Right atrium auricular region (tissue), 2 donors: ENCODE measurements at places on chromosomes 2 and 18. TPM values are rescaled to one million over a fixed set of nuclear protein-coding genes. Genes with fewer than 3 reads are reported as not detected.

- no peak for DNase-seq
Observed at GRCh38 chr2:43088143-43089073, 138.0 kb downstream of the ZFP36L2 start.

PROM2 gene
- total RNA-seq = 0.11 TPM

PRKAG3 gene
- not detected for total RNA-seq

MC4R gene
- total RNA-seq = not detected

GRCh38 chr2:82913566-82913965 is 1545.5 kb downstream of the SUCLG1 start:
- DNase-seq = no peak

GRCh38 chr2:229118927-229119326 is 152.2 kb downstream of the PID1 start:
- no peak for DNase-seq

DNA sequence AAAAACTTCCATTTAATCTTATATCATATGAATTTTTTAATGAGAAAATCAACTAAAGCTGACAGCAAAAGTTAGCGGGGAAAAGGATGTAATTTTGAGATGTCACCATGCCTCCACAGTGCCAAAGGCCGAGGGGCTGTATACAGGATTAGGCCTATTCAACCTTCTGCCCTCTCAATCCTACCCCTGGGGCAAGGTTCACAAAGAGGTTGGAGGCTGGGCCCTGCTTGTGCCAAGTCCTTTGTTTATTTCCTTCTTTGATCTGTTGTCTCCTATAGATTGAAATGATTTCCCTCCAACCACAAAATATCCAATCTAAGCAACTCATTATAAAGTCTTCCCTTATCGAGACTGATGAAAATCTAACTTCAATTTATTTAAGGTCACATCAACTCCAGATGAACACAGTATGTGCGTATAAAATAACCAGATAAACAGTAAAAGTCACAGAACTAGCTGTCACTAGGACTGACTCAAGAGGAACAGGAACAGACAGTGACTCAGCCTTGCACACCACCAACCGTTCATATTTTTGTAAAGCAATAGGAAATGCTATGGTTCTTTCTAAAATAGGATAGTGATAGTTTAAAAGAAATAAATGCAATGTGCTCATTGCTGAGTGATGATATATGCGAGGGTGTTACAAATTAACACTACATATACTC is 95.8 kb downstream of the SLC25A12 start:
- DNase-seq = no peak

GRCh38 chr2:68426848-68427579 is 40.1 kb downstream of the FBXO48 start:
- no peak for DNase-seq

- no peak for DNase-seq
Observed at GRCh38 chr2:3712831-3713503, 9.6 kb downstream of the DCDC2C start.

PTGR3 gene
- 33.9 TPM for total RNA-seq

DNA sequence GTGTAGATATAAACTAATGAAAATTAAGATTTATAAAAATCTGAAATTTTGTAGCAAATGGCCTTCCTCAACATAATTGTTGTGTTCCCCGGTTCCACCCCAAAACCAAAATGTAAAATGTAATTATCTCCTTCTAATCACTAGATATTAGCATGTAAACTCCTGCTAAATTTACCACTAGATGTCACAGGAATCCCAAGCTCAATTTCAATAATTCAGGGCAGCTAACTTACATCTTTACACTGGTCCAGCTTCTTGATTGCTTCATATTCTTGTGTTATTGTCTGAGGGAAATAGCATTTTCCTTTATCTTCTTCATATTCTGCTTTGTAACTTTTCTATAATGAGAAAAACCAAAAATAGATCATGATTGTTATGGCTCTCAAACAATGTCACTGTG is 42.6 kb downstream of the NEB start:
- DNase-seq = no peak

GRCh38 chr2:84029903-84030575 is 429.0 kb downstream of the SUCLG1 start:
- DNase-seq = no peak

DNA sequence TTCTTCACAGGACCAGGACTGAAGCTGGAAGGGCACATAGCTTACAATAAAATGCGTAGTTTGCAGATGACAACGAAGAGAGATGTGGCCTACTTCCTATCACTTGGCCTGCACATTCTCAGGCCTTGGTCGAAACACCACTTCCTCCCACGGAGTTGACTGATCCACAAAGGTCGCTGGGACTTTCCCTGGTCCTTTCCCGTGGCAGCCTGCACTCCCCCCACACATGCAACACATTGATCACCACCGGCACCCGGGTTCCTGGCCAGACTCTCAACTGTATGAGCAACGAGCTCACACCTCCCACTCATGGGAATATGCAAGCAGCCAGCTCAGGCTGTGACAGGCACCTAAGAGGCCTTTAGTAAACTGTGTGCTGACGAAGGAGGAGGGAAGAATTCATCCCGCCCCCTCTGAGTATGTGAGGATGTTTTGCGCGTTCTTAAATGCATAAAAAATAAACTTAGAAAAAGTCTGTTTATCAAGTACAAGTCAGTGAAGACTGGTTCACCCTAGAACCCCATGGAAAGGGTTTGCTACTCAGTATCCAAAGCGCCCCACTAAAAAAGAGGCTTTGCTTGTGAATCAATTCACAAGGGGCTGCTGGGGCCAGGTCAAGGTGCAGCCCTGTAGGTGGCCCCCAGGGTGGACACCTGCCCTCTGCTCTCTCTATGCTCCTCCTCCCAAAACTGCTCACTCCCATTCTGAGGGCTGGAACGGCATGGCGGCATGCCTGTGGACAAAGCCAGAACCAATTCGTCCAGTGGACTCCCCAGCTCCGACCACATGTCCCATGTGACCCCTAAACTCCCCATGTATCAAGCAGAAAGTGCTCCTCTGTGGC is 154.3 kb downstream of the EIPR1 start:
- no peak for DNase-seq

GRCh38 chr2:120765678-120766469 is 30.2 kb downstream of the GLI2 start:
- peak; percentile 95 for DNase-seq

DNA sequence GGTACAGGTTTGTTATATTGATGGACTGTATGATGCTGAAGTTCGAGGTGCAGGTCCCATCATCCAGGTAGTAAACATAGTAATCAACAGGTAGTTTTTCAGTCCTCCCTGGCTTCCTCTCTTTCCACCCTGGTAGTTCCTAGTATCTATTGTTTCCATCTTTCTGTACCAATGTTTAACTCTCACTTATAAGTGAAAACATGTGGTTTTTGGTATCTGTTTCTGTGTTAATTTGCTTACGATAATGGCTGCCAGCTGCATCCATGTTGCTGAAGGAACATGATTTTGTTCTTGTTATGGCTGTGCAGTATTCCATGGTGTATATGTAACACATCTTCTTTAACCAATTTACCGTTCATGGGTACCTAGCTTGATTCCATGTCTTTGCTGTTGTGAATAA is 69.6 kb upstream of the LRRTM1 start:
- DNase-seq = no peak

- DNase-seq = no peak
Observed at GRCh38 chr2:212580117-212580516, 41.5 kb upstream of the ERBB4 start.

ALPI gene
- total RNA-seq = not detected

DNA sequence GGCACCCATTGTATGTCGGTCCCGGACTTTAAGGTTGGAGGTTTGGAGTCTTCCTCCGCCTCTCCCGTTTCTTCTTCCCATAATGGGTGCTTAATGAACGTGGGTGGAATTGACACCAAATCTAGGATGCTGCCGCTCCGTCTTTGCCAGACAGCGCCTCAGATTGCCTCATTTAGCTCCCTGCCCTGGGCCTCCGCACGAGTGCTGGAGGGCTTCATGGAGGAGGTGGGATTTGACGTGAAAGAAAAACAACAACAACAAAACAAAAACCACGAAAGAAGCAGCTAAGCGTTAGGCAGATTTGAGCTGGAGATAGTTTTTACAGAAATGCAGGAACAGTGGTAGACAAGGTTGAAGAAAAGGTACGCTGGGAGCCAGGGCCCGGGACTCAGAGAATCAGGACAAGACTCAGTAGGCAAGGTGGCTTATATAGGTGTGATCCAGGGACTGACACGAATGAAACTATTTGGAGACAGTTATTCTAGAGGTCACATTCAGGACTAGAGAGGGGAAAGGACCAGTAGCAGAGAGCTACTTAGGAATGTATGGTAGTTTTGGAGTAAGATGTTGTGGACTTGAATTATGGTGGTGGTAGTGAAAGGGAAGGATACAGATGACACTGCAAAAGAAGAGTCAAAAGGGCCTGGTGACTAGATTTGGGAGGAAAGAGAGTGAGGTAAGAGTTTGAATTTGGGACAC is 605 bp downstream of the ZNF2 start:
- no peak for DNase-seq

DNA sequence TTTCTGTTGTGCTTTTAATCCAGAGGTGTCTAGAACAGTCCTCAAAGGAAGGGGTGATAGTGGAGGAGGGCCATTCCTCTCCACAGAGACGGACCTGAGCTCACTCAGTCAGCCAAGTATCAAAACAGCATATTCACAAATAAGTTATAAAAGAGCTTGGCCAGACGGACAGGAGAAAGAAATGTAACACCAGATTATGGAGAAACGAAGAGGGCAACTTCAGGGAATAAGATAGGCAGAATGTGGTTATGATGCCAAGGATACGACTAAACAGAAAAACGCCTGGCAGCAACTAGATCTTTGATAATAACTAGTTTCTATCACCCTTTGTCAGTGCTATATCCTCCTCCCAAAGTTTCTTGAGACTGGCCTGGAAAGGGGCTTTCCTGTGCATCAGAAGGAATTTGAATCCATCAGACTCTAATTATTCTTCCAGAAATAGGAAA is 42.5 kb downstream of the MAP4K3 start:
- no peak for DNase-seq

DNA sequence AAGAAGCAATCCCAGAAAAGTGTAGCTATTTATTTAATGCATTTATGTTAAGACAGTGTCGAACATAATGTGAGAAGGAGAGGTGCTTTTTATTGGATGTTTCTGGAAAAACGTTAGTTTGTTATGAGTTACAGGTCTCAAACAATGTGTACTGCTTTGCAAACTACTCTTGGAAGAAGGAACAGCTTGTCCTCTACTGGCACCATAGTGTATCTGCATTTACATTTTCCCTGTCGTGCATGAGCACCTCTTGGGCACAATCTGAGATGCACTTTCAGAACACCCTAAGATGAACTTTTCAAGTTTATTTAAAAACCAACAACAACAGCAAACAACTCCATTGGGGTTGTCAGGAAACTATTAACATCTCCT is 22.8 kb downstream of the CCNYL1 start:
- DNase-seq = no peak

SPC25 gene
- total RNA-seq = not detected

CYP27C1 gene
- total RNA-seq = 0.24 TPM

LOXHD1 gene
- 0.11 TPM for total RNA-seq

GRCh38 chr2:88069117-88069516 is 1.5 kb downstream of the SMYD1 start:
- peak; percentile 23 for DNase-seq

DNA sequence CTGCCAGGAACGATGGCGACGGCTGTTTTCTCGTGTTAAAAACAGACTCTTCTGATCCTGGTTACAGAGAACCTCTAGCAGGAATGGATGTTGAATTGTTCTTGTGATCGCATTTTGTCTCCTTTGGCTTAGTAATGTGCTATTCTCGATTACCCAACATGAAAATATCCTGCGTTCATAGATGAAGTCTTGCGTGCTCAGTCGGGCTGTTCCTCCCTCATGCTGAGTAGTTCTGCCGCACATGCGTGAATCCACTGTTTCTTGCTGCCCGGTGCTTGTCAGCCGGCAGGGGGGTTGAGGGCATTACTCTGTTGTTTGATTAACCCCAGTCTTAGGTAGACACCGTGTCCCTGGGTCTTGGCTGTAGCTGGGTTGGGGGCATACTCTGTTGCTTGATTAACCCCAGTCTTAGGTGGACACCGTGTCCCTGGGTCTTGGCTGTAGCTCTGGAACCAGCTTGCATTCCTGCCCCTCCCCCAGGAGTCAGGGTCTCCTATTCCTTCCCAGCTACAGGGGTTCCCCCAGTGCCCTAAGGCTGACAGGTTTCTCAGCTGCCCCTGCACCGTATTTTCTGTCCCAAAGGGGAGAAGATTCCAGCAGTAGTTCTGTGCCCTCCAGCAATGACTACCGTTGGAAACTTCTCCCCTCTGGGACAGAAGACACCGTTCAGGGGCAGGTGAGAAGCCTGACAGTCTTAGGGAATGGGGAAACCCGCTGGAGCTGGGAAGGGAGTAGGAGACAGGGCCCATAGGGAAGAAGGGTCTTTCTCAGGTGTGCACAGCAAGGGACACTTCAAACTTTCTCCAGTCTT is 22.1 kb upstream of the ASB1 start:
- no peak for DNase-seq

DNA sequence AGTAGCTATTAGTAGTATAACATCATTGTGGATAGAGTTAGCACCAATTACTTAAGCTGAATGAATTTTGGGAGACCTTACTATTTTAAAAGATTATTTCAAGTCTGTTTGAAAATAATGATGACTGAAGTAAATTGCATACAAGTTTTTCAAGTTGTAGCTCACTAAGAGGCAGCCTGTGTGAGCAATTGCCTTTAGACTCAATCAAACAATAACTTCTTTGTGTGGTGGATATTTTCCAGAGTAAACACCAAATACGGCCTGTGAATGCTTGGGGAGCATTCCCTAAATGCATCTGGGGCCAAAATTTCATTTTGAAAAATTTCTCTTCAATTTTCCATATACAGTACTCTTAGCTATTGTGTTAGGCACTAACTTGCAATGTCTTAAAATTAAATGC is 7.9 kb downstream of the SERPINB12 start:
- no peak for DNase-seq

DNA sequence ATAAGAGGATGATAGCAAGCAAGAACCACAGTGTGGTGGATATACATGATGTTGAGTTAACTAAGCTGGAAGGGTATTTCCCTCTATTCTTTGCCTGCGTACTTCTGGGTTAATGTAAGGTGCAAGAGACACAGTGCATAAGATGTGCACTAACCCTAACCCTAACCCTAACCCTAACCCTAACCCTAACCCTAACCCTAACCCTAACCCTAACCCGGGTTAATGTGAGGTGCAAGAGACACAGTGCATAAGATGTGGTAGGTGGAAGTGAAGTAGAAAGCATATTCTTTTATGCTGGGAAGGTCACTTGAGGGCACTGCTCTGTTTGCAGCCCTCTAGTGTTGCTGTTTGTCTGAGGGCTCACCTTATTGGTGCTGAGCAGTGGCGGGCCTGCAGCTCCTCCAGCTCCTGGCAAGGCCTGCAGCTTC is 181.5 kb upstream of the ITGA4 start:
- no peak for DNase-seq
